Body of pancreas (tissue), 4 donors: ENCODE measurements at places on chromosomes 6 and 20.
A peak's percentile ranks its signal among the peaks of the same experiment; 100 is the strongest.

DNA sequence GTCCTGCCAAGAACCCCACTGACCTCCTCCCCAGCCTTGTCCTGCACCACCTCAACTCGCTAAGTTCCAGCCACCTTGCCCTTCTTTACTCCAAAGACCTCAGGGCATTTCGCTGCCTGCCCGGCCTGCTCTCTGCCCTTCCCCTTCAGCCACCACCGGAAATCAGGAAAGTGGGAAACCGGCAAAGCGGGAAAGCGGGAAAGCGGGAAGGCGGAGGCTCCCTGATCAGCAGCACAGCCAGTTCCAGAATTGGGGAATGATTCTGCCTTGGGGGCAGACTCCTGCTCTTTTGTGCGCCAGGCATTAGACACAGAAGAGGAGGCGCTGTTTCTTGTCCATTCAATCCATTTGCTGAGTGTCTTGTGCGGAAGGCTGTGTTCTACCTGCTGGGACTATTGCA, 111.3 kb downstream of the ZDHHC14 start:
- DNase-seq: no peak

DNA sequence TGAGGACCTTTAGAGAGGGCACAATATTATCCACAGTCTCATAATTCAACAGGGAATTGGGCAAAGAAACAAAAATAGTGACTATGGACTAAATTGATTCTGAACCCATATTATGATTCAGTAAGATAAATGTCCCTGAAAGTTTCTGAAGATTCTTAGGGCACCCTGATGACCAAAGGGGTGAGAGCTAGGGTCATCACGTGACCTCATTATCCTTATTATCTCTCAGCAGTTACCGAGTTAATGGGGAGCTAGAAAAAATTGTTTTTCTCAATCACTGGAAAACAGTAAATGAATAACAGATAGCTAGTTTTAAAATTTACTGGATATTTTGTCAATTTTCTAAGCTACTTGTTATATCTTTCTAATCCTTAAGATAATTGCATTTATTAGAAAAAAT, 639.5 kb downstream of the PRKN start:
- no peak for DNase-seq

DNA sequence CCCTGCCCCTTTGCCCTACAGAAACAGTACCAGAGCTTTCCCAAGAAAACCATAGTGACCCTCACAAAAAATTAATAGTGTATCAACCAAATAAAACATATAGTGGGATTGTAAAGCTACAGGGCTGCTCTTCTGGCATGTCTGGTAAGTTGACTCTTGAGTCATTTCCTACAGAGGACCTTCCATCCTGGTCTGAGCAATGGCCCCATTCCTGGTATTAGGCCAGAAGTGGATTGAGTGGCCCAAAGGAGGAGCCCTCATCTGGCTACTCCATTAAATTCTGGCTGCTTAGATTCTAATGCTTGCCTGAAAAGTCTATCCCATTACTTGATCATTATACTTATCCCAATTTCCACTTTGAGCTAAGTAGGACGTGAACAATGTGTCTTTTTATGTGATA, 150.9 kb upstream of the HMGN3 start:
- DNase-seq: no peak

DNA sequence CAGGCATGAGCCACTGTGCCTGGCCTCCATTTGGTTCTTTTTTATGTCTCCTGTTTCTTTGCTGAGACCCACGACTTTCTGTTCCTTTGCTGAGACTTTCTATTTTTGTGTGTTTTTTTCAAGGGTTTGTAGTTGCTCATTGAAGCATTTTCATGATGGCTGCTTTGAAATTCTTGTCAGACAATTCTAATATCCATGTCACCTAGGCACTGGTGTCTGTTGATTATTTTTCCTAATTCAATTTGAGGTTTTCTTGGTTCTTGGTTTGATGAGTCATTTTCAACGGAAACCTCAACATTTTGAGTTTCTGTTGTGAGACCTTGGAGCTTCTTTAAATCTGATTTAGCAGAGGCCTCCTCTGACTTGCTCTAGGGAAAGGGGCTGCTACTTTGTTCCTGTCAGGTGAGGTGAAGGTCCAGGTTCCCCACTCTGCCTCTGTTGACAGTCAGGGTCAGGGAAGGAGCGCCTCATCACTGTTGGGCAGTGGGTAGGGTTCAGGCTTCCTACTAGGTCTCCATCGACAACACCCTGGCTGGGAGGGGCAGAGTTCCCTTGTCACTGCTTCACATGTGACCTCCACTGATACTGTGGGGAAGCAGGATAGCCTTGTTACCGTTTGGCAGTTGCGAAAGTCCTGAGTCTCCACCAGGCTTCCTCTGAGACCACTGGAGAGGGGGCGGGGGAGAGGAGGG, 67.2 kb upstream of the RNF24 start:
- peak; percentile 46 for DNase-seq

DNA sequence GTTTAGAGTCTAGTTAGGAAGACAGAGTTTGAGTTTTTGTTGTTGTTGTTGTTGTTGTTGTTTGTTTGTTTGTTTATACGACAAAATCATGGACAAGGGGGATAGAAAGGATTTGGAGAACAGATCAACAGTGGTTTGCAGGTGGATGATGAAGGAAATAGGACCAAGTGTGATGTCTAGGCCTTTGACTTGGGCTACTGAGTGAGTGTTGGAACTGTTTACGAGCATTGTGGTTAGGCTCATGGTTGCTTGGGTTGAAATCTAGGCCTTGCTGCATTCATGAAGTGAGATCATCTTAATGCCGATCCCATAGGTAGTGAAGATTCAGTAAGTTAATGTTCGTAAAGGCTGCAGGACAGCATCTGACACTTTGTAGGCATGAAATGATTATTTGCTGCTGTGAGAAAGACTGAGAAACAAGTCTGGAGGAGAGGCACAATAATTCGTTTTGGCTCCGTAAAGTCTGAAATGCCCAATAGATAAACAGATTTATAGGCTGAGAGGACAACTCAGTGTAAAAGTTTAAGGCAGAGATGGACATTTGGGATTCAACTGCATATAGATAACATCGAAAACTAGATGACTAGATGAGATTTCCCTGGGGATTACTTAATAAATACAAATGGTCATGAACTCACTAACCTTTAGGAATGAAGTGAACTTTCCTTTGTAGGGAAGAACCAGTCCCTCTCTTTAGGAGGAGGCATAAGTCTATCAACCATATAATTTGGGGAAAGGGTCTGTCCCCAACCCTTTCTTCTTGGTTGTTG, 70.0 kb downstream of the HDDC2 start:
- DNase-seq: no peak

DNA sequence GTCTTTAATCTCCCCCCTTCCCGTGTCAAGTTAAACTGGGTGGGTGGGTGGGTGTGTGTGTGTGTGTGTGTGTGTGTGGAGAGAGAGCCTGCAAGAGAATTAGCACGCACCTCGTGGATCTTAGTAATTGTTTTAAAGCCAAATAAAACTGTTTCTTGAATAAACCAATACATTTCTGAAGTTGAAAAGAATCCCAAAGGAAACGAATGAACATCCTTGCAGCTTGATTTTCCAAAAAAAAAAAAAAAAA, 381 bp upstream of the BICRAL start:
- no peak for DNase-seq

DNA sequence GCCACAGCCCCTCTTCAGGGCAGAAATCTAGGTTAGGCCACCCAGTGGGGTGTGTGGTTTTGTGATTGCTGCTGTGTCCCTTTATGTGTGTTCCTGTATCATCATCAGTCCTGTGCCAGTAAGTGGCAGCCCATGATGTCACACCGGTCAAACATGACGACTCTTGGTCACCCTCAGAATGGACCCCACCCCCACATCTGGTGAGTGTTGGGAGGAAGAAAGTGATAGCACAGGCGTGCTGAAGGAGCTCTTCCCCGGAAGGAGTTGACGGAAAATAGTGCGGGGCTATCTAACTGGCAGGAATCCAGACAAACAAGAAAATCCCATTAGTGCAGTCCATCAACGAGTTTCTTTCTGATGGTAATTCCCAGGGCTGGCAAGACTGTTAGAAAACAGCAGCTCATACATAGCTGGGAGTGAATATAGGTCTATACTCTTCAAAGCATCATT, 33.4 kb upstream of the IL17A start:
- DNase-seq: no peak

- DNase-seq: no peak
These were observed 282.1 kb downstream of the TPBG start for GRCh38 chr6:82645536-82646230.

- no peak for DNase-seq
These were observed 144.4 kb downstream of the MMS22L start for GRCh38 chr6:97138581-97138980.

- DNase-seq: no peak
These were observed 363.9 kb downstream of the DHX35 start for GRCh38 chr20:39326050-39326449.

GRCh38 chr6:108947114-108947854, 99.1 kb downstream of the ARMC2 start:
- peak; percentile 31 for DNase-seq

DNA sequence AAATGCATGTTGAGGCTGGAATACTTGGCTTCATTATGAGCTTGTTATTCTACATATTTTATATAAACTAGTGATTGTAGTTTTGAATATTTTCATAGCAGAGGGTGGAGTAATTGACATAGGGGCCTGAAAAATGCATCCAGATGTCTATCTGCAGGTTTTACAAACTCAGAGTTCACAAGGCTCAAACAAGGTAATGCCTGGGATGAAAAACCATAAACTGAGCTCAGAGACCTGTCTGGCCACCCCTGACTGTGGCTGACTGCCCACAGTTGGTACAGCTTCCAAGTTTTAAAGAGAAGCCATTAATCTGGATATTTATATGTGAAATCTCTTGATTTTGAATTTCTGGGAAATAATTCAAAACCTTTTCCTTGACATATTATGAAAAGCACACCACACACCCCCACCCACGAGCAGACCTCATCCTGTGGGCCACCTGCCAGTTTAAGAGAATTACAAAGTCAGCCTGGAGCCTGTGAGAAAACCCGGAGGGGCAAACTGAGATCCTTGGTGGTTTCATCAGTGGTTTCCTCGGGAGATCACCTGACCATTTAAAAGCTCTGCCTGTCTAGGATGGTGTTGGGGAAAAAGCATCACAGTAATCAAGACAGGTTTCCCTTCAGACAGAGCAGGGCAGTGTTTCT, 230.1 kb downstream of the SAMD5 start:
- no peak for DNase-seq

GRCh38 chr6:46347669-46348068, 143.6 kb downstream of the RCAN2 start:
- DNase-seq: no peak
